NCI-H187 (cell line): ENCODE measurements at places on chromosomes 4 and X.

DNA sequence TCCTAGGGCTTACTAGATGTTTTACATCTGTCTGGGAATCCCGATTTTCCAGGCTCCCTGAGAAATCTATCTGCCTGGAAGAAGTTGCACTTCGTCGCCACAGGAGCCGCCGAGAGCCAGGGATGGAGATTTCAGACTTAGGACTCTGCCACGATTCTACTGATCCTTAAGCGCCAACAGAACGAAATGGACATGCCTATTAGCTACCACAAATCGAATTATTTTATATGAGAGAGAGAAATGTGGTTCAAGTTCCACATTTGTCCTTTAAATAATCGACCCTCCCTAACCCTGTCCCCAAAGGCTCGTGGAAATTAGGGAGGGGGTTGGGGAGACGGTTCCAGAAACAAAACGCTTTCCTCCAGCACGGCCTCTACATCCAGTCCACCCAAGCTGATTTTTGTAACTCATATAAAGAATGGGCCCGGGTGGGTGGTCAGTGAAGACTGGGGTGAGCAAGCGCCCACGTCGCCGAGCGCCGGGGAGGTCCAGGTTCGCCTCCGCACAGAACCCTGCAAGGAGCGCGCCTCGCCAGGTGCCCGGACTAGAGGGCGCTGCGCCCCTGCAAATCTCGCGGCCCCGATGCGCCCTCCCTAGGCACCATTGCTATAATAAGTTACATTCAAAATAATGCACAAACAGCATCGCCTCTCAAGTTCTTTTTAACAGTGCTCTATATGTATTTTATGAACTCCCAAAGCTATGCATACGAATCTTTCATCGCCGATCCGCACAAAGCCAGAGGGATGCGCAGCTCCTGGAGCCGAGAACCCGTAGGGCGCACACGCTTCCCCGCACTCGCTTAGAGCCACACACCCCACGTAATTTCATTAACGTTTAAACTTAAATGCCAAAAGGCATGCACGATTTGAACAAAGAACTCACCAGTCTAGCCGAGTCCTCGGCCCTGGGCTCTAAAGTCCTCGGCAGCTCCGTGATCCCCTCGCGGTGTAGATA is 2.1 kb upstream of the FAT1 start:
- DNase-seq, result no peak

DNA sequence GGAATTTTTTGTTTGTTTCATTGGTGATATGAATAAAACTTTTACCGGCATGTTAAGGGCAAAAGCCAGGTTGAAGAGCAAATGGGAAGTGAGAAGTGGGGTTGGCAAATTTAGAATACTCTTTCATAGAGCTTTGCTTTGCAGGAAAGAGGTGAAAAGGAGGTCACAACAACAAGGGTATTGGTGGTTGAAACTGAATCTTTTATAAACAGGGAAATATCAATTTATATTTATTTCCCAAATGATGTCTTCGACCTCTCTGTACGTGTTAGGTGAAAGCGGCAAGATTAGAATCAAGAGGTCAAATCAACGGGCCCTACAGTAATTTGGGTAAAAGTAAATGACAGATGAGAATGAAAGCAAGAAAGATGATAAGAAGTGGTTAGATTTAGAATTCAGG is 3.4 kb downstream of the SMR3A start:
- no peak for DNase-seq

DNA sequence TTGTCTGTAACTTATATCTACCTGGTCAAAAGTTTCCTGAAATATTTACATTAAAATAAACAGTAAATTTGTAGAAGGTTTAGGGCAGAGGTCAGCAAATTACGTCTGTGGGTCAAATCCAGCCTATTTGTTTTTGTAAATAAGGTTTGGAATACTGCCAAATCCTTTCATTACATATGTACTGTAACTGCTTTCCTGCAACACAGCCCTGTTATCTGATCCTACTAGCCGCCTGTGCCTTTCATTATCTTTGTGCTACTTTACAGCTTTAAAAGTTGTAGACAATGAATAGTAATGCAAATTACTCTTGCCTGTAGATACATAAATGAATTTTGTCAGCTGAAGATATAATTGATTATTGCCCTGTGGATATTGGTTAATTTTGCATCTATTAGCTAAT is 369.6 kb upstream of the SLC7A11 start:
- DNase-seq, result no peak

GRCh38 chrX:1336948-1337779 is 579 bp downstream of the IL3RA start:
- DNase-seq, result no peak

- DNase-seq, result no peak
These were observed 256.1 kb upstream of the ITM2A start for GRCh38 chrX:79623098-79623762.

- no peak for DNase-seq
These were observed 22.0 kb downstream of the ARHGAP24 start for GRCh38 chr4:85496933-85497332.

DNA sequence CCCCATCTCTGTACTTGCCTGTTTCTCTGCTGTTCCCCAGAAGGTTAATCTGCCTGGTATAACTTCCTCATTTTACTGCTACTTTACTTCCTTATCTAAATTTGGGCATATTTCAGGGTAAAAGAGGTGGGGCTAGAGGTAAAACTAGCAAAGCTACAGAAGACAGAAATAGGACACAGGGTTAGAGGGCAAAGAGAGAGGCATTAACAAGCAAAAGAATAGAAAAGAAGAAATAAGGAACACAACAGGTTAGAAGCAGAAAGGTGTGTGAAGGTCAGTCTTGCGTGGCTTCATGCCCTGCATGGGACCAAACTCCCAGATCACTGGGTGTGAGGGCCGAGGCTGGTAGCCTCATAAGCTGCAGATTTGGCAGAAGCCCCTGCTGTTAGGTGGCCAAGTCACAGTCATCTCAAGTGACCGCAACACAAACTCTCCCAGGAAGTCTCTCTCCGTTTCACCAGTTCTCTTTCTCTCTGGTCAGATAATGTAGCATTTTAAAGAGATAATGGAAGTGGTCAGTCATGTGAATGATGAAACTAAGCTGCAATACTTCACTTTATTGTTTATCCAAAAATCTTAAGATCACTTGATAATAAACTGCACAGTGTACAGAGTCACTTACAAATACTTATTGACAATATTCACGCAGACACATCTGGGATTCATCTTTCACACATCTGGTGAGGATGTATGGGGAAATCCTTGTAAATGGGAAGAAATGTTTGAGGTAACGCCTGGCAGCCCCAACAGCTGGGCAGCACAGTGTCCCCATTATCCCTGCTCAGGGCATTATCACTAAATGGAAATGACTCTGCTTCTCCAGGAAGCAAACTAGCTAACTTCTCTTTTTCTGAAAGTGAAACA is 16.4 kb downstream of the TMEM154 start:
- DNase-seq, result no peak

DNA sequence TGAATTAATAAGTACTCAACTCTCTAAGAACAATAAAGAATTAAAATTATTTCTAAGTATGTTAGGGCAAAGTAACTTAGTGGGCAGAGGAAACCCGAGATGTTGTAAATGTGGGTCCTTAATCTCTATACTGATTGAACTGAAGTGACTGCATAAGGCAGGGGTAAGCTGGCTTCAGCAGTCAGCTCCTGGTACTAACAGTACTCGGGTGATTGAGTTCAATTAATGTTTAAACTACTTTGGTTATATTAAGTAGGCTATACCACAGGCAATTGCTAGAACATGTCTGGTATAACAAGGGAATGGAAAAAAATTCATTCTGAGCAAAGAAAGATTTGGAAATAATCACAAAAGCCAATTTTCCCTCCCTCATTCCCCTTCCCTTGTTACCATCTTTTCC is 90.7 kb downstream of the LNX1 start:
- DNase-seq, result no peak

- no peak for DNase-seq
These were observed at the start of gene SPP1 for GRCh38 chr4:87975466-87975865. SPP1 (plus strand) TSS chr4:87975714; CDS start chr4:87976896, 1,182 bp downstream.
